ENCODE measurements at places on chromosomes 5 and 9. TPM values are rescaled to one million over a fixed set of nuclear protein-coding genes. Genes with fewer than 3 reads are reported as not detected.

GRCh38 chr9:113620377-113621161 is 157.0 kb downstream of the RGS3 start:
- H3K27me3 ChIP-seq = no peaks in the 10 kb centered on the region
- no peaks in the 10 kb centered on the region for H3K36me3 ChIP-seq
- H3K4me1 ChIP-seq = peaks cover 26% of the 10 kb centered on the region

- peak; percentile 49 for DNase-seq
- H3K36me3 ChIP-seq = no peaks in the 10 kb centered on the region
- H3K27ac ChIP-seq = no peak overlapping the region
- no peaks in the 10 kb centered on the region for H3K4me1 ChIP-seq
- no peaks in the 10 kb centered on the region for H3K27me3 ChIP-seq
Observed at GRCh38 chr5:149667084-149667828, 62.9 kb upstream of the PPARGC1B start.

ACSL6 gene
- total RNA-seq = 2.6 TPM

DIRAS2 gene
- 2.2 TPM for total RNA-seq

DNA sequence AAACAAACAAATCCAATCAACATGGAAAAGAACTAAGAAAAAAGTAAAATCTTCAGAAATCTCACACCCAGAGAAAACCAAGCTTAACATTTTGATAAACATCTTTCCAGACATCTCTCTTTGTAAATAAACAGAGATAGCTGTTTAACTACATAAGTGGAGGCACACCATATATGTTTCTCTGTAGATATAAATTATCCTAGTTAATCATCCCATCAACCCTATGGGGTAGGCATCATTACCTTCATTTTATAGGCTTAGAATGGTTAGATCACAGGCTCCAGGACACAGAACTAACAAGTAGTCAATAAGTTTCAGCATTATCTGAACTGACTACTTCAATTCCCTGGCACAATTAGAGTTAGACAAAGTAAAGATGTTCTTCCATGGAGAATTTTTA is 22.4 kb upstream of the NDFIP1 start:
- DNase-seq = no peak
- H3K4me1 ChIP-seq = no peaks in the 10 kb centered on the region
- no peaks in the 10 kb centered on the region for H3K36me3 ChIP-seq
- no peak overlapping the region for H3K4me3 ChIP-seq

GRCh38 chr5:31021181-31021624 is 172.3 kb upstream of the CDH6 start:
- DNase-seq = no peak
- H3K4me3 ChIP-seq = no peak overlapping the region
- no peaks in the 10 kb centered on the region for H3K36me3 ChIP-seq
- no peaks in the 10 kb centered on the region for H3K27me3 ChIP-seq

- no peak overlapping the region for H3K4me3 ChIP-seq
- DNase-seq = no peak
- H3K27ac ChIP-seq = no peak overlapping the region
- H3K27me3 ChIP-seq = no peaks in the 10 kb centered on the region
- peaks cover 21% of the 10 kb centered on the region for H3K4me1 ChIP-seq
- H3K36me3 ChIP-seq = peaks cover 6% of the 10 kb centered on the region
Observed at GRCh38 chr5:134550271-134551214, 25.1 kb downstream of the JADE2 start.

DNA sequence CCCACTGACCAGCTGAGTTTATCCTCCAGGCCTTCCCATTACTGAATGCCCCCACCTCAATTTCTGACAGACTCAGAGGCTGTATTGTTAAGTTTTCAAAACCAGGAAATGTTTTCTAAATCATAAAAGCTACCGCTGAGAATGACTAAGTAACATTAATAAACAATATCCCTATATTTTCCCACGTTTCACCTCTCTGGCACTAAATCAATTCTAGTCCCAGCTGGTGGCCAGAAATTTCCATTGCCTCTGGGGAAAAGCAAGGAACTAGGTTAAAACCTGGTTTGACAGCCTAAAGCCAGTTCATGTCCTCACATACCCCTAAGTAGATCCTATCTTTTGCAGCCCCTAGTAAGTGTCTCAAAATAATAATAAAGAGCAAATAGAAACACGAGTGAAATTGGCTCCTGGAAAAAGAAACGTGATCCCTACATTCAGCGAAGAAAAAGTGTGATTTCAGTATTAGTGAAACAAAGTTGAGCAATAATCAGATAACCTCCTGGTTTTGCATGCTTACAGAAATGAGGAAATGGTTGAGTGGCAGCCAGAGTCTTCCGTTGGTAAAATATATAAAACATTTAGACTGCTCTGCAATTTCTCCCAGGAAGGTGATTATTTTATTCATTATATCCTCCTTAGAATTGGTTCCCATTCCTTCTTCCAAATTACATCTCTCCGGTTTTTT is 110.9 kb downstream of the ESM1 start:
- H3K36me3 ChIP-seq = no peaks in the 10 kb centered on the region
- H3K27me3 ChIP-seq = no peaks in the 10 kb centered on the region
- DNase-seq = no peak
- no peak overlapping the region for H3K27ac ChIP-seq

DNA sequence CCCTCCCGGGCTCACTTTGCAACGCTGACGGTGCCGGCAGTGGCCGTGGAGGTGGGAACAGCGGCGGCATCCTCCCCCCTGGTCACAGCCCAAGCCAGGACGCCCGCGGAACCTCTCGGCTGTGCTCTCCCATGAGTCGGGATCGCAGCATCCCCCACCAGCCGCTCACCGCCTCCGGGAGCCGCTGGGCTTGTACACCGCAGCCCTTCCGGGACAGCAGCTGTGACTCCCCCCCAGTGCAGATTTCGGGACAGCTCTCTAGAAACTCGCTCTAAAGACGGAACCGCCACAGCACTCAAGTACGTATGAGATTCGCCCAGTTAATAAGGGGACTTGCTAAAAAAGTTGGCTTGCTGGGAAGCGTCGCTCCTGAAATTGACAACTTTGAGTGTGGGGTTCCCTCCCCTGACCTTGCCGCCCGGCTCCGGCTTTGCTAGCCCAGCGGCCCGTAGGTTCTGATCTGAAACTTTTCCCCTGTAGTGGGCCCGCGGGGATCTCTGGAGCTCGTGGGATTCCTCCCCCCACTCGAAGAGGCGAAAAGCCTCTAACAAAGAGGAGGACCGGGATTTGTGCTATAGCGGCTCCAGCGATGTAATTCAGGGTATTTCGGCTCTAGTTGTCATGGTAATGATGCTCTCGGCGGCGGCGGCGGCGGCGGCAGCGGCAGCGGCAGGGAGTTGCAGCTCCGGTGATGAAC is 572 bp downstream of the NR4A3 start:
- peaks cover 25% of the 10 kb centered on the region for H3K27me3 ChIP-seq
- peak; percentile 35 for DNase-seq
- peak overlapping the region; percentile 67 for H3K4me3 ChIP-seq
- H3K4me1 ChIP-seq = no peaks in the 10 kb centered on the region
- H3K36me3 ChIP-seq = no peaks in the 10 kb centered on the region

ECSCR gene
- total RNA-seq = 2.0 TPM

- no peaks in the 10 kb centered on the region for H3K36me3 ChIP-seq
- DNase-seq = no peak
- H3K4me3 ChIP-seq = no peak overlapping the region
- no peak overlapping the region for H3K27ac ChIP-seq
- no peaks in the 10 kb centered on the region for H3K27me3 ChIP-seq
Observed at GRCh38 chr5:51621156-51621555, 237.9 kb downstream of the ISL1 start.

DNA sequence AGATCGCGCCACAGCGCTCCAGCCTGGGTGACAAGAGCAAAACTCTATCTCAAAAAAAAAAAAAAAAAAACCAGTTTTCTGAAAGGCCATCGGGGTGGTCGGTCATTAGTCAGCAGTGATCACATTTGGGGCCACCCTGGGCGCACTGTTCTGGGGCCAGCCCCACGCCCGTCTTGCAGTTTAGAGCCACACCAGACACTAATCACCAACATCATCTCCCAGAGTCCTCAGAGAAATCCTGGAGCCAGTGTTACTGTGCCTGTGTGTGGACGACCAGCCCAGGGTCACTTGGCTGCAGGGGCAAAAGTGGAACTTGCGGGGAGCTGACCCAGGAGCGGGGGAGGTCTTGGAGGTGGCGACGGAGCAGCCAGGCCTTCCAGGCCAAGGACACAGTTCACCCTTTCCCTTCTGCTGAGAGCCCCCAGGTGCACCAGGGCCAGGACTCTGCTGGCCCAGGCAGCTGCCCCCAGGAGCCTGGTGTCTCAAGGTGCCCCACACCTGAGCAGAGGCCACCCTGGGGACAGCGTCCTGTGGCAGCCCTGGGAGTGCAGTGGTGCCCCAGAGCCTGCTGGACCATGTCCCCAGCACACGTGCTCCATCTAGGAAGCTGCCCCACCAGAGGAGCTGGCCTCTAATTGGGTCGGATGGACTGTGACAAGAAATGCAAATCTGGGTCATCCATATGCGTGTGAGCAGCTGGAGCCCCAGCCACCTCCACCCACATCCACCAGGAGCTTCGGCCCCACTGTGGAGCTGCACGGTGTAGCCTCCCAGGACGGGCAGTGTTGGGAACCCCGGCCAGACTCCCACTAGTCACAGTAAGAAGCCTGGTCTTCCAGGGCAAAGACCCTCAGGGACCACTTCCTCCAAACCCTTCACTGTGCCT is 51.1 kb downstream of the NEK6 start:
- peaks cover under 1% of the 10 kb centered on the region for H3K36me3 ChIP-seq
- no peaks in the 10 kb centered on the region for H3K4me1 ChIP-seq
- no peak overlapping the region for H3K4me3 ChIP-seq
- no peak overlapping the region for H3K27ac ChIP-seq
- no peaks in the 10 kb centered on the region for H3K27me3 ChIP-seq

GRCh38 chr5:38536968-38537367 is 19.5 kb downstream of the LIFR start:
- H3K27me3 ChIP-seq = no peaks in the 10 kb centered on the region
- H3K4me1 ChIP-seq = no peaks in the 10 kb centered on the region
- H3K4me3 ChIP-seq = no peak overlapping the region
- no peak overlapping the region for H3K27ac ChIP-seq
- no peak for DNase-seq
- H3K36me3 ChIP-seq = no peaks in the 10 kb centered on the region

NR4A3 gene
- 0.13 TPM for total RNA-seq

GRCh38 chr9:36461323-36461722 is 61.3 kb upstream of the RNF38 start:
- H3K4me3 ChIP-seq = no peak overlapping the region
- no peak for DNase-seq
- H3K4me1 ChIP-seq = no peaks in the 10 kb centered on the region
- no peaks in the 10 kb centered on the region for H3K27me3 ChIP-seq
- no peak overlapping the region for H3K27ac ChIP-seq

GRCh38 chr9:93064392-93065134 is 6.1 kb downstream of the SUSD3 start:
- no peak overlapping the region for H3K4me3 ChIP-seq
- no peak for DNase-seq
- H3K36me3 ChIP-seq = no peaks in the 10 kb centered on the region
- H3K27ac ChIP-seq = no peak overlapping the region
- no peaks in the 10 kb centered on the region for H3K4me1 ChIP-seq

DNA sequence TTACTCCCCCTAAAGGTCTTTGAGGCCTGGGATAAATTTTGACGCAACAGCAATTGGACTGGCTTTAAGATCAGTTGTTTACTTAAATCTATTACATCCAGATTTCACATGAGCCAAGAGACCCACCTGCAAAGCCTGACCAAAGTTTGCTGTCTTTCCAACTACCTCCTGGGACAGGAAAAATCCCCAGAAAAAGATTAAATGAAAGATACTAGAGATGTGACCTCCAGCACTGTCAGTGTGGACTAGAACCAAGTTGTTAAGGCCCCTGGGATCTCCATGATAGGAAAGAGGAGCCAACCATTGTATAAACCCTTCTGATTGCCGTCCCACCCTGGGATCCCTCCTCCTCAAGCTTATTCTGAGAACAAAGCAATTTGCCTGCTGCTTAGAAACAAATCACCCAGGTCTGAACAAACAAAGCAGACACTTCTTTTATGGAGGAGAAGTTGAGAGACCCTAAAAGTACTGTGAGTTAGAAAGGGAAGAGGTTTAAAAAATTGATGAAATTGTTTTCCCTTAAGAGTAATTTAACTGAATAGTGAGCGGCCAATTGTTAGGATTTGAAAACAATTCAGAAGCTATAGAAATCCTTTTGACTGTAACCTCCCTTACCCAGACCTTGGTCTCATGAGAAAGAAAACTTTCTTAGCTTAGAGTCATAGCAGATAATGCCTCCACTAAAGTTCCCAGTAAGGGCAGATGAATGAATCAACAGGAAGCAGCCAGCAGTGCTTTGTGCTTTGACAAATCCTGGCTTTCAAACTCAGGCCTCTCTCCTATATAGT is 255.2 kb downstream of the TMEM167A start:
- DNase-seq = no peak
- no peaks in the 10 kb centered on the region for H3K36me3 ChIP-seq
- no peaks in the 10 kb centered on the region for H3K27me3 ChIP-seq

PCDHGA2 gene
- 0.49 TPM for total RNA-seq

IL9 gene
- not detected for total RNA-seq

ADGRV1 gene
- 7.9 TPM for total RNA-seq

NTRK2 gene
- 0.19 TPM for total RNA-seq

IL4 gene
- total RNA-seq = not detected

DNA sequence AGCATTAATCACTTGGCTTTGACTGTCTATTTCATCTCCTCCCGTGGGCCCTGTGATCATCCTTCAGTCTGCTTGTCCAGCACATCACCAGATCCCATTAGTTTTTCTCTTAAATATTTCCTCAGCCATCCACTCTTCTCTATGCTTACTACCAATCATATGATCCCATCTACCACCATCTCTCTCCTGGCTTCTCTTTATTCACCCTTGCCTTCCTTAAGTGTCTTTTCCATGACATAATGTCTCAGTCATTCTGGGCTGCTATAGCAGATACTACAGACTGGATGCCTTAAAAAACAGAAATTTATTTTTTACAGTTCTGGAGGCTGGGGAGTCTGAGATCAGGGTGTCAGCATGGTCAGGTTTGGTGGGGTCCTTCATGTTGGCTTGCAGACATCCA is 208.4 kb upstream of the PPP1R2B start:
- no peaks in the 10 kb centered on the region for H3K36me3 ChIP-seq
- H3K27me3 ChIP-seq = no peaks in the 10 kb centered on the region
- no peak overlapping the region for H3K27ac ChIP-seq
- no peak for DNase-seq

CCDC192 gene
- not detected for total RNA-seq
